GM23338 (cell line): ENCODE measurements at places on chromosomes 3 and 15. TPM values are rescaled to one million over a fixed set of nuclear protein-coding genes. Genes with fewer than 3 reads are reported as not detected.

DNA sequence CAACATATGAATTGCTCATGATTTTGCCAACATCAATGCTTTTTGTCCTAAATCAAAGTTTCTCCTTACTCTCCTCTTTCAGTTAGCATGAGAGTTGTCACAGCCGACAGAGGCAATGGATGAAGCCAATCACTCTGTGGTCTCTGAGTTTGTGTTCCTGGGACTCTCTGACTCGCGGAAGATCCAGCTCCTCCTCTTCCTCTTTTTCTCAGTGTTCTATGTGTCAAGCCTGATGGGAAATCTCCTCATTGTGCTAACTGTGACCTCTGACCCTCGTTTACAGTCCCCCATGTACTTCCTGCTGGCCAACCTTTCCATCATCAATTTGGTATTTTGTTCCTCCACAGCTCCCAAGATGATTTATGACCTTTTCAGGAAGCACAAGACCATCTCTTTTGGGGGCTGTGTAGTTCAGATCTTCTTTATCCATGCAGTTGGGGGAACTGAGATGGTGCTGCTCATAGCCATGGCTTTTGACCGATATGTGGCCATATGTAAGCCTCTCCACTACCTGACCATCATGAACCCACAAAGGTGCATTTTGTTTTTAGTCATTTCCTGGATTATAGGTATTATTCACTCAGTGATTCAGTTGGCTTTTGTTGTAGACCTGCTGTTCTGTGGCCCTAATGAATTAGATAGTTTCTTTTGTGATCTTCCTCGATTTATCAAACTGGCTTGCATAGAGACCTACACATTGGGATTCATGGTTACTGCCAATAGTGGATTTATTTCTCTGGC, 2.5 kb downstream of the OR4F6 start:
- H3K27ac ChIP-seq = no peak overlapping the region
- H3K27me3 ChIP-seq = no peaks in the 10 kb centered on the region
- H3K36me3 ChIP-seq = no peaks in the 10 kb centered on the region
- H3K4me3 ChIP-seq = no peak overlapping the region
- DNase-seq = no peak

The TMEM40 gene
- 0.14 TPM in 1 of 2 replicates, not detected in the other for total RNA-seq

The HCLS1 gene
- 0.66 and 0.93 TPM in 2 replicates for total RNA-seq

GRCh38 chr15:43093026-43093425, 12.8 kb downstream of the UBR1 start:
- H3K27me3 ChIP-seq = no peaks in the 10 kb centered on the region
- DNase-seq = no peak
- no peaks in the 10 kb centered on the region for H3K4me1 ChIP-seq
- no peak overlapping the region for H3K4me3 ChIP-seq
- no peaks in the 10 kb centered on the region for H3K36me3 ChIP-seq
- no peak overlapping the region for H3K27ac ChIP-seq

GRCh38 chr3:178001670-178002101, 534.5 kb upstream of the KCNMB2 start:
- no peak overlapping the region for H3K4me3 ChIP-seq
- no peaks in the 10 kb centered on the region for H3K4me1 ChIP-seq
- no peaks in the 10 kb centered on the region for H3K36me3 ChIP-seq

- no peak for DNase-seq
- H3K36me3 ChIP-seq = peaks cover 10% of the 10 kb centered on the region; the same call in 1 of the 2 replicates
- H3K27me3 ChIP-seq = no peaks in the 10 kb centered on the region
- H3K27ac ChIP-seq = 0 out of 2 replicates have a peak overlapping the region, but pooled peaks have one; percentile 27
- no peaks in the 10 kb centered on the region; the same call in 1 of the 2 replicates for H3K4me1 ChIP-seq
- no peak overlapping the region for H3K4me3 ChIP-seq
Observed at GRCh38 chr3:45473841-45474240, 85.5 kb downstream of the LARS2 start.

The FSIP1 gene
- 0.70 and 2.1 TPM in 2 replicates for total RNA-seq

The PGBD4 gene
- 0.39 and 0.66 TPM in 2 replicates for total RNA-seq

- no peak overlapping the region for H3K4me3 ChIP-seq
- H3K36me3 ChIP-seq = peaks cover 20% of the 10 kb centered on the region
- peak overlapping the region; percentile 79 for H3K27ac ChIP-seq
- H3K27me3 ChIP-seq = no peaks in the 10 kb centered on the region
Observed at GRCh38 chr3:58164906-58165821, 45.6 kb downstream of the DNASE1L3 start.
